NCI-H146 (cell line): ENCODE measurements at places on chromosomes 5 and 9.
A peak's percentile ranks its signal among the peaks of the same experiment; 100 is the strongest.

DNA sequence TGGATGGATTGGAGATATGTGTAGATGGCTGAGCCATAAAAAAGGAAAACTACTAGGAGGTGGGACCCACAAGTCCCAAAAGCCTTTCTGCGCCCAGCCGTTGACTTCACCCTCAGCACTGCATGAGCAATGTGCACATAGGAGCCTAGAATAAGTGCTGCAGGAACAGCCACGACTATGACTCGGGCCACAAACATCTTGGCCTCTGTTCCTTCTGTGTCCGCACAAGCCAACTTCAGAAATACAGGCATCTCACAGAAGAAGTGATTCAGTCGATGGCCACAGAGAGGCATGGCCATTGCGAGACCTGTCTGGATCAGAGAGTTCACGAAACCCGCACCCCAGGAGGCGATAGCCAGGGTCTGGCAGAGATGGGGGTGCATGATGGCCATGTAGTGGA, 587 bp downstream of the OR2Y1 start:
- no peak for DNase-seq

- no peak for DNase-seq
These were observed 86.6 kb downstream of the BOD1 start for GRCh38 chr5:173529861-173530260.

DNA sequence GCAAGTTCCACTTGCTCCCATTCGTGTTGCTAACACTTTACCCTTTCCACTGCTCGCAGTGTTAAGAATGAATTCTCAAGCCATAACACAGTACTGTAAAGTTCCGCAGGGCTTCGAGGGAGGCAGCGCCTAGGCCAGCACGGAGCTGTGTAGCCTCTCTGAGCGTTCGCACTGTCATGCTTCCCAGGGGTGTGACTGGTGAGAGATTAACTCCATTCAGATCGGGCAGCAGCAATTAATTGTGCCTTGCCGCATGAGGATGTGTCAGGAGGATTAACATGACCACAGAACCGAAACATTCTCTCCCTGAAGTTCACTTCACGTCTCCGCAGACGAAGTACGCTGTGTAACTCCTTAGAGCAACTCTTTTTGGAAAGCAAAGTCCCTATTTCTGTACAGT, 23.2 kb downstream of the ZBTB34 start:
- DNase-seq, result no peak

DNA sequence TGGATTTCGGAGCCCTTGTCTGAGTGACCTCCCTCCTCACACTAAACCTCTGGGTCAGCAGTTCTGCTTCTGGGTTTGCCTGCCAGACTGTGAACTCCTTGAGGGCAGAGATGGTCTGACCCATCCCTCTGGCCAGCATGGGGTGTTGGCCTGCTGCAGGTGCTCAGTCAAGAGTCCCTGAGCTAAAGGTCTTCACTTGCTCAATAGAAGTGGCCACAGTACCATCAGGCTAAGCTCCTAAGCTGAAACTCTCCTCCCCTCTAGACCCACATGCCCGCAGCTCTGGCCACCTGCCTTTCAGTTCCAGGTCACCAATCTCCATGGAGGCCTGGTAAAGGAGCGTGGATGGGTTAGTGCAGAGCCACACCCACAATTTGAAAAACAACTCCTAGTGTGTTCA, 316.6 kb downstream of the SPOCK1 start:
- no peak for DNase-seq

- DNase-seq, result peak; percentile 19
These were observed 14.0 kb downstream of the ARL15 start for GRCh38 chr5:54296386-54296785.

GRCh38 chr5:1772634-1773033, 27.0 kb downstream of the MRPL36 start:
- peak; percentile 28 for DNase-seq
